ENCODE measurements at places on chromosomes 16 and 17.

DNA sequence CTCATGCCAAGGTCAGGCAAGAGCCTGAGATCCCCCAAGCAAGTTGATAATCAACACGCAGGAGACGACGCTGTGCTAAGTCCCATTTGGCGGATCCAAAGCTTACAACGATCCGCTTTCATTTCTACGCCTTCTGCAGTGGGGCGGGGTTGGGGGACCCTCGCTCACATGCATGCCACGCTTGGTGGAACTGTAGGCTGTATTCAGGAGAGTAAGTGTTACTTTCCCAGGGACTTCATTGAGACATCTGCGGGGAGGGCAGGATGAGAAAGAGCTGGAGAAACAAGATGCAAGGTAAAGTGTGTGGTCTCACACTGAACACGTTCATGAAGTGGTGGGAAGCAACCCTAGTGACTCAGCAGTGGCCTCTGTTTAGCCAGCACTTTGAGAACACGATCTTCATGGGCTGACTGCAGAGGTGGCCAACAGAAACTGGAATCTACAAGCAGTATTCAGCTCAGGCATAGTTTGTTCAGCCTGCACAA lies 100.5 kb downstream of the XYLT1 start:
- DNase-seq, result no peak

- no peak for DNase-seq
Measured at GRCh38 chr16:20622498-20622870, 46.3 kb upstream of the ACSM2B start.

DNA sequence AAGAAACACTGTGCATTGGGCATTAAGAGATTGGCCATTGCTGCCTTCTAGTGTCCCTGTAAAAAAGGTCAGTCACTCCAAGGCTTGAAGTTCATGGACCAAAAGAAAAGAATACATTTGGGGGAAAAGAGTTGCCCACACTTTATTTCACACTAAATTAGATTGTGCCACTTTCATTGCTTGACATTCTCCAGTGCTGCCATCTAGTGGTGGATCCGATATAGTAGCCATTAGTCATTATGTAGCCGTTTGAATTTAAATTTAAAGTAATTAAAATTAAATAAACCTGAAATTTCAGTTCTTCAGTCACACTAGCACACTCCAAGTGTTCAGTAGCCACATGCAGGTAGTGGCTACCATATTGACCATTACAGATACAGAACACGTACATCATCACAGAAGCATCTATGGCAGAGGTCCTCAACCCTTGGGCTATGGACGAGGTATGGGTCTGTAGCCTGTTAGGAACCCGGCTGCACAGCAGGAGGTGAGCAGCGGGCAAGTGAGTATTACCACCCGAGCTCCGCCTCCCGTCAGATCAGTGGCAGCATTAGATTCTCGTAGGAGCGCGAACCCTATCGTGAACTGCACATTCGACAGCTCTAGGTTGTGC lies 21.9 kb upstream of the CDH5 start:
- DNase-seq, result no peak

DNA sequence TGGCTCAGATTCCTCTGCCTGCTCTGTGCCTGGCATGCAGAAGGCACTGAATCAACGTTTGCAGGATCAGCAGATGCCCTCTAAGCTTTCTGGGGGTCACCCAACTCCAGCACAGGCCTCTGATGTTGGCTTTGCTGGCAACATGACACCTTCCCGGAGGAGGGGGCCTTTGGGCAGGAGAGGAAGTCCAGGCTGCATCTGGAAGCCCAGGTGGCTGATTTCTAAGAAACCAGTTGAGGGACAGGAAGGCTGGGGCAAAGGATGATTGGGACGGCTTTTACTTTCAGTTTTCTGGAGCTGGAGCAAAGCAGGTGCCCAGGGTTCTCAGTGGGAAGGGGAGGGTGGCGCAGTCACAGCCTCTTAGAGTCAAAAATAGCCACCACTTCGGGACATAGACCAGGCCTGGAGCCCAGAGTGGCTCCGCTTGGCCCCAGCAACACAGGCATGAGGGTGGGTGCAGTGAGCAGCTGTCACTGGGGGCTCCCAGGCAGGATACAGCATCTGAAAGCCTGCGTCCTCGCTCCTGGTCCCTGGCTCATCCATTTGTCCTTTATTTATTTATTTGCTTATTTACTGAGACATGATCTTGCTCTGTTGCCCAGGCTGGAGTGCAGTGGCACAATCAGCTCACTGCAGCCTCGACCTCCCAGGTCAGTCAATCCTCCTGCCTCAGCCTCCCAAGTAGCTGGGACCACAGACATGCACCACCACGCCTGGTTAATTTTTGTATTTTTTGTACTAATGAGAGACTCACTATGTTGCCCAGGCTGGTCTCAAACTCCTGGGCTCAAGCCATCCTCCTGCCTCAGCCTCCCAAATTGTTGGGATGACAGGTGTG lies 15.1 kb downstream of the SOCS1 start:
- DNase-seq, result no peak

DNA sequence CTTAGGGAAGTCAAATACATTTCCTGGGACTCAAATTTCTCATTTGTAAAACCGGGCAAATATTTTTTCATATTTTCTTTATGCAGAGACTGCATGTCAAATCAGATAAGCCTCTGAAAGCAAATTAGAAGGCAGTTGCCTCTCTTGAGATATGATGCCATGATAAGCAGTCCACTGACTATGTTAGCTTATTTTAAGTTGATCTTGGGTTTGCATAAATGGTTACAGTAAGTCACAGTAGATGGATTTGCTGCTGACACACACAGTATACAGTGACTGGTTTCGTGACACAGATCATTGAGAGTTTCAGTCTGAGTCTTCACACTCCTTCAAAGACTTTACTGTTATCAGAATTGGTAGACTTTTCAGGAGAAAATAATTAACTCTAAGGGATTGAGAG lies 927.6 kb upstream of the CDH8 start:
- DNase-seq, result no peak

Data from activated CD8-positive, alpha-beta memory T cell treated with anti-CD3 and anti-CD28 coated beads for 48 hours (primary cell).